ENCODE measurements at places on chromosomes 3 and 15.

GRCh38 chr15:29065571-29065970 lies 179.8 kb downstream of the APBA2 start:
- DNase-seq: no peak

- DNase-seq: no peak
Observed at GRCh38 chr3:195565716-195566115, 18.0 kb downstream of the APOD start.

DNA sequence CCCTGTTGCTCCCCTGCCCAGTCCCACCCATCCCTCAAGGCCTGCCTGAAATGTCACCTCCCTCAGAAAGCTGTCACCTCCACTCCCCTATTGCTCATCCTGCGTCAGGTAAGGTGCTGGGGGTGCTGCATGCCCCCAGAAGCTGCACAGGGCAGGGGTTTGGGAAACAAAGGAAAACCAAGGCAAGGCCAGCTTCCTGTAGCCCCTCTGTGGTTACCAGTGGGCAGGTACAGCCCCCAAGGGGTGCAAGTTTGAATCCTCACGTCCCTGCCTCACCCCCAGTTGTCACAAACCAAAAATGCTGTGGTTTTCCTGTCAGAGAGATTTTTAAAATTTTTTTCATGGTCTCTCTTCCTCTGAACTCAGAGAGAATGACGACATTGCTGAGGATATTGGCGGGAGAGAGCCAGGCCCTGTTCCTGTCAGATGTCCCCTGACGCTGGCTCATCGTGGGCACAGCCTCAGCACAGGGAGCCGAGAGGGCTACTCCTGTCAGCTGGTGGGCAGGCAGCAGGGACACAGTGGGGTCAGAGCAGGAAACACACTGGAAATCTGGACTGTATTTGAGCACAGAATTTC lies 27.0 kb downstream of the PSTPIP1 start:
- peak; percentile 80 for DNase-seq

- DNase-seq: peak; percentile 34
Observed at GRCh38 chr3:46866720-46867549, 3.7 kb upstream of the MYL3 start.

- no peak for DNase-seq
Observed at GRCh38 chr3:21794291-21794690, 43.3 kb upstream of the ZNF385D start.

GRCh38 chr3:118001380-118001779 lies 1033.3 kb downstream of the IGSF11 start:
- DNase-seq: no peak

DNA sequence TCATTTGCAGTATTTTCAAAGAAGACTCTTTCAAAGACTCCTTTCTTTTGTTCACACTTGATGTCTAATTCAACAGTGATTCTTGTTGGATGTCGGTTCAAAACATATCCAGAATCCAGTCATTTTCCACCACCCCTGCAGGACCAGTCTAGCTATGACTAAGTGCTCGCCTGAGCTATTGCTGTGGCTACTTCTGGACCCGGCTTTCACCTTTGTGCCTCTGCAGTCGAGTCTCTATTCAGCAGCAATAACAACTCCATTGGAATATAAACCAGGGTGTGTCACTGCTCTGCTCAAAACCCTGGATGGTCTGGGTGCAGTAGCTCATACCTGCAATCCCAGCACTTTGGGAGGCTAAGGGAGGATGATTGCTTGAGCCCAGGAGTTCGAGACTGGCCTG lies 55.0 kb downstream of the PRICKLE2 start:
- DNase-seq: no peak

- DNase-seq: no peak
Observed at GRCh38 chr3:42306499-42306898, 40.5 kb upstream of the CCK start.
